ENCODE measurements at places on chromosomes 5 and 9. TPM values are rescaled to one million over a fixed set of nuclear protein-coding genes. Genes with fewer than 3 reads are reported as not detected.

HNRNPH1 gene
- polyA plus RNA-seq = 383 TPM

- DNase-seq = no peak
Observed at GRCh38 chr9:36064448-36065037, 27.8 kb downstream of the RECK start.

PCDHGA2 gene
- 6.3 TPM for polyA plus RNA-seq

DNA sequence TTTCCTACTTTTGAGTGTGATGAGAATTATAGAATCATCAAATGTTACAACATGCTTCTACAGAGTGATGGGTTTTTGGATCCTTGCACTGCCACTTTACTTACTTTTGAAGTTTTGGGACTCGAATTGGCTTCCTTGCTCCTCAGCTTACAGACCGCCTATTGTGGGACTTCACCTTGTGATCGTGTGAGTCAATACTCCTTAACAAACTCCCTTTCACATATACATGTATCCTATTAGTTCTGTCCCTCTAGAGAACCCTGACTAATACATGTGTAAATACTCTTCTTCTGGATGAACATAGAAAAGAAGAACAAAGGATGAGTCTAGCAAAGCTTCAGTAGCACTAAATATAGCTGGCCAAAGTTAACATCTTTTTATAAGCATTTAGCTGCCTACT lies 98.7 kb upstream of the PDE4D start:
- DNase-seq = no peak

LTC4S gene
- polyA plus RNA-seq = 0.40 TPM

DNA sequence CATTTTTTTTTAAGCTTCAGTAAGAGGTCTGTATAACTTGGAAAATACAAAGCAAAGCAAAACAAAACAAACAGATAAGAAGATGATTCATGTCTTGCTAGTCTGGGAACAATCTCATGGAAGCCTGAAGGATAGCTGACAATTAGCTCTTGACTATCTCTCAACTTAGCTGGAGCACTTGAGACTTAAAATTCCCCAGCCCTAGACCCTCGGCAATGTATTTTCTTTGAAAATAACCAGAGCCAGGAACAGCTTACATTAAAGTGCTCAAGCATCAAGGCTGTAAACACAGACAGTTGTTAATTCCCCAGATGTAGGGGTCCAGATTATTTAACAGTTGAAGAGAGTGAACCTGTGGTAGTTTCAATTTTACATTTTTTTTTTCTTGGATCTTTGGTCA lies 82.9 kb downstream of the TMEM252 start:
- no peak for DNase-seq

DNA sequence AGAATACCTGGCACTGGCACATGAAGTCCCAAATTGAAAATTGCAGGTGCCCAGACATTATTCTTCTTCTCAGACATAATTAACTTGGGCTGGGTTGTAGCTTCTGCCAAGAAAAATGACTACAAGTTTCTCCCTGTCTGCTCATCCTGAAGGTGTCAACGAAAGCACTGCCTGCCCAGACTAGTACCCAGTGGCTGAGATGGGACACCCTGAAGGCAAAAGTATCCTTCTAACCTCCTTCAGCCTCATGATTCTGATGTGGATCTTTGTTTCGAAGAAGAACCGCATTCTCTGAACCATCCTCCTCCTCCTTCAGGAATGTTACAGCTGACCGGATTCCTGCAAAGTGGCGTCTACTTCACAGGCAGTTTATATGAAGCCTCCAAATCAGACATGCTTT lies 161.1 kb upstream of the FST start:
- DNase-seq = no peak

DNA sequence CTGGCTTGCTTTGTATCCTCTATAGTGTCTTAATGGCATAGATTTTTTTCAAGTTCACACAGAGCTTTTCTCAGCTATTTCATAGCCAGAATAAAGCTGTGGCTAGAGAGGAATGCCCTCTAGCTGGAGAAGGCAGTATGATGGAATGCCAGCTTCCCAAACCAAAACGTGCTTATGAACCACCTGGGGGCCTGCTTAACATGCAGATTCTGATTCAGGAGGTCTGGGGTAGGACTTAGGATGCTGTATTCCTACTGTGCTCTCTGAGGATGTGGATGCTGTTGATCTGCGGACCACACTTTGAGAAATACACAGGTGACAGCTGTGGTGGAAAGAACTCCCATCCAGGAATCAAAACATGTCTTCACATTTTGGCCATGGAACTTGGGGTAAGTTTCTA lies 49.9 kb upstream of the DPYSL3 start:
- DNase-seq = no peak

- no peak for DNase-seq
Observed at GRCh38 chr5:146034127-146034526, 71.2 kb downstream of the PLAC8L1 start.

IRX1 gene
- not detected for polyA plus RNA-seq

GRCh38 chr5:171270136-171270535 lies 38.9 kb upstream of the TLX3 start:
- DNase-seq = no peak

- no peak for DNase-seq
Observed at GRCh38 chr9:86550401-86550800, 196.2 kb upstream of the TUT7 start.

GRCh38 chr5:79787448-79787847 lies 97.8 kb downstream of the CMYA5 start:
- DNase-seq = no peak

PCDHA1 gene
- 0.09 TPM for polyA plus RNA-seq

DNA sequence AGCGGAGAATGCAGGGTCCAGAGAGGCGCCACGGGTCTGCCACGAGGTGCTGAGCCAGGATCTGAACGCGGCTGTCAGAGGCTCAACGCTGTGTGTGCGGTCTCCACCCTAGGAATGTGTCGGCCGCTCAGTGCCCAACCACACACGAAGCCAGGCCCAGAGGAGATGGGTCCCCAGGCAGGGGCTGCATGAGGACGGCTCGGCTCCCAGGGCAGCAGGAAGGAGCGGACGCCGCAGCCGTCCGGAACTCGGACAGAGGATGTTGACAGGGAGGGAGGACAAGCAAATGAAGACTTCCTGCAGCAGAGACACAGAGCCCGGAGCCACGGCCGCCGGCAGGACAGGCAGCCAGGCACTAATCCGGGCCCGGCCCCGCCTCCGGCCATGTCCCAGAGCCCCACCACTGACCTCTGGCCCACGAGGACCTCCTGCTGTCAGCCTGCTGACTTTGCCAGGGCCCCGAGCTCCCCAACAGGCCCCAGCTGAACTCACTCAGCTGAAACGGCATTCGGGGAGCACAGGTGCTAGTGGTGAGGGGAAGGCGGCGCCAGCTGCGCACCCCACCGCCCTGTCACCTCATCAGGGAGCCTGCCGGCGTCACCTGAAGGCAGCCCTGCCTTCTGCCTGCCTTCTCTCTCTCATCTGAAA lies 12.7 kb downstream of the VAV2 start:
- DNase-seq = no peak

DNA sequence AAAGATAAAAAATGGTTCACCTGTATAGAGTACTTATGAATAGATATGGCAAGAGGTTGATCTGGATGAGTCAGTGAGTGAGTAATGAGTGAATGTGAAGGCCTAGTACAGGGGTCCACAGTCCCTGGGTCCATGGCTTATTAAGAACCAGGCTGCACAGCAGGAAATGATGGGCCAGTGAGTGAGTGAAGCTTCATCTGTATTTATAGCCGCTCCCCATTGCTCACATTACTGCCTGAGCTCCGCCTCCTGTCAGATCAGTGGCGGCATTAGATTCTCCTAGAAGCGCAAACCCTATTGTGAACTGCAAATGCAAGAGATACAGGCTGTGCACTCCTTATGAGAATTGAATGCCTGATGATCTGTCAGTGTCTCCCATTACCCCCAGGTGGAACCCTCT lies 307.7 kb upstream of the ZNF608 start:
- no peak for DNase-seq

- no peak for DNase-seq
Observed at GRCh38 chr5:176995896-176996767, 10.4 kb downstream of the UIMC1 start.

DNA sequence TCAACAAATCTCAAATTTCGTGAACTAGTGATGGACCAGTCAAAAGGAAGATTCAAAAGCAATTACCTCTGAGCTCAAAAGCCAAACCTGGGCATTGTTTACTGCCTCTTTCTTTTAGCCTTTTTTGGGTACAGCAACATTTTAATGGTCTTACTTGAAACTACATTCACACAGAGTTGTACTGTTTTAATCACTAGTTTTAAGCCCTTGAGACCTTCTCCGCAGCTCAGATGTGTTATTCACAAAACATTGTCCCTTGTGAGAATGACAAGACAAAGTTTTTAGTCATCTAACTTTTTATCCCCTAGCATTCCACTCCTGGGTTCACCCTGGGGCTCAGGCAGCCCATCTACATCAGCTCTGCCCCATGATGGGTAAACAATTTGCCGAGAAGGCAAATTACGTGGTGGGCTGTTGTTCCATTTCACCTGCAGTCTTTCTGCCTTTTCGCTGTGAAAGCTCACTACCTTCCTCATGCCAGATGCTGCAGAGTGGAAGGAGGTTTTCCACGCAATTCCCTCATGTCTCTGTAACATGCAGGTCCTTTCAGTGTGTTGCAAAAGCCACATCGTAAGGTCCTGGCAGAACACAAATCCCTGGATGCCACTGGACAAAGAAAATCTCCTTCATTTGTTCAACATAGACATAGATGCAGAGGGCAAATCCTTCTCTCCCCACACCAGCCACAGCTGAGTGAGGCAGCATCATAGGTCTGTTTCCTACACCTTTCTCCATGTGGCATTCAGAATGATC lies 175.7 kb downstream of the EBF1 start:
- DNase-seq = no peak

- no peak for DNase-seq
Observed at GRCh38 chr5:151757233-151758140, 944 bp downstream of the ATOX1 start.

DNA sequence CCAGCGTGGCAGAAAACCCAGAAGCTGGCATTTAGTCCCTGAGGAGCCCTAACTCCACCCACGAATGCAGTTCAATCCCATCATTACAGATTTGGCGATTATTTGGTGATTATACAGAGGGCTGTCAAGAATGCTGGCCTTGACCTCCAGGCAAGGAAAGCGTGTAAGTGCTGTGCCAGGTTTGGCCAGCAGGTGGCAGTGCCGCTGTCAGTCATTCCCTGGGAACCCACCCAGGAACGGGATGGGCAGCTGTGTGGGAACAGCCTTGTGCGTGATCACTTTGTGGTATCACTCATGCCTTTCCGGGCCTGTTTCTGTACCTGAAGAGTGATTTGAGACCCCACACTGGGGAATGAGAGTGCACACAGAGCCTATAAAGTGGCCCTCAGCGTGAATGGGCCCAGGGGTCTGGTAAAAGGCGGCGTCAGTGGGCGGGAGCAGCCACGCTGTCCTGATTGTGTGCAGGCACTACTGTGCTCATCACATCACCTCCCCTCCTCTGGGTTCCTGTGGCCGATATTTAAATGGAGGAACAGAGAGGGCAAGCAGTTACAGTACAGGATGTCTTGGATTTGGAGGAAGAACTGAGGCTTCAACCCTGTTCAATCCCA lies 215.6 kb downstream of the ROR2 start:
- DNase-seq = no peak

DNA sequence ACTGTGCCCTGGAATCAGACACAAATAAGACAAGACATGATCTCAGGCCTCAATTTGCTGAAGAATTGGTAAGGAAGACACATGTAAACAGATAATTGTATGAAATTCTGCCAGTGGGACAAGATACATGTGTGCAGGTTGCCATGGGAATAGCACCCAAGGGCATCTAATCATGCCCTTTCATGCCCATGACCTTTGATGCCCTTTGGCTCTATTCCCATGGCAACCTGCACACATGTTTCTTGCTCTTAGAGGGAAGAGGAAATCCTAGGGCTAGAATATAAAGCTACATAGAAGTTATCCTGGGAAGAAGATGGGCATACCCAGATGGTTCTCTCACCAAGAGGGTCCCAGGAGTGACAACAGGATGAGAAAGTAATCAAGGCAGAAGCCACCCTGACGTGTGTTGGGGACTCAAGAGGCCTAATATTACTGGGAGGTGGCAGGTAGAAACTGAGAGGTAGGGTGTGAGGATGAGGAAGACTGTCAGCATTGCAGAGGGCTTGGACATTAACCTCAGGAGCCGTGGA lies 34.4 kb downstream of the P4HA2 start:
- no peak for DNase-seq

- no peak for DNase-seq
Observed at GRCh38 chr5:149667084-149667828, 62.9 kb upstream of the PPARGC1B start.

DNA sequence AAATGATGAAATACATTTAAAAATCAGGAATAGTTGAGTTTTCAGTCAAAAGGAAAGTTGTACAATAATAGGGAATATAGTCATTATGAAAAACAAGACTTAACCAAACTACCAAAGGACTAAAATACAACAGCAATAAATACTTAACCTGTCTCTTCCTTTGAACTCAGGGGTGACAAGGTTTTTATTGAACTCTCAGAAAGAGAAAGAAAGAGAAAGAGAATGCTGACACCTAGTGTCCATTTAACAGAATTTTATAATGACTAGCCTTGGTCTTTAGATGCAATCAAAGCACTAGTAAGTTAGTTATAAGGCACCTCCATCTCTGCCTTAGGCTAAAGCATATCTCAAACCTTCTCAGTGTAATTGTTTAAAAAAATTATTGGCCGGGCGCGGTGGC lies 47.5 kb downstream of the UIMC1 start:
- no peak for DNase-seq

GAS1 gene
- 7.6 TPM for polyA plus RNA-seq

DNA sequence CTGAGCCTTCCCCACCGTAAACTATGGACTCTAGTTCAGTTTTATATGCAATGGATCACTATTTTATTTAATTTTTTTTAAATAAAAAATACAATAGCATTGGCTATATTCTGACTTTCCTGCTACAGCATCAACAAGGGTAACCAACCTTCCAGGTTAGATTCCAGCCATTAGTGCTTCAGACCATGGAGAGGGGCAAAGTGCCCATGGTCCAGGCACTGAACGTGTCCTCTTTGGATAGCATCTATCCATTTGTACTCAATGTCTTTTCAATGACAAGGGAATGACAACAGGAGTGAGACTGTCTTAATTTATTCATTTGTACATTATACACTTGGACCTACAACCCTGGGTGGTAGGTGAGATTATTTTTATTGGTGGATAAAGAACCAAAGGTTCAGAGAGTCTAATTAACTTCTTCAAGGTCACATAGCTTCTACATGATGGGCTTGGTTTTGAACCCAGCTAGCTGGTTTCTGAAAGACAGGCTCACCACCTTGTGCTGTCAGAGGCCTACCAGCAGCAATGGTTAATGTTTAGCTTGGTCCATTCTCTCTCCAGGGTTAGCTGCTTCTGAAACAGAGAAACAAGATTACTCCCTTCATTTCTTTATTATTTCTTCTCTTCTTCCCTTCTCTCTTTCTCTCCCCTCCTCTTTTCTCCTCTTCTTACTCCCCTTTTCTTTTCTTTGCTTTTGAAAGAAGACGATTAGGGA lies 11.5 kb downstream of the TMEM171 start:
- no peak for DNase-seq

DNA sequence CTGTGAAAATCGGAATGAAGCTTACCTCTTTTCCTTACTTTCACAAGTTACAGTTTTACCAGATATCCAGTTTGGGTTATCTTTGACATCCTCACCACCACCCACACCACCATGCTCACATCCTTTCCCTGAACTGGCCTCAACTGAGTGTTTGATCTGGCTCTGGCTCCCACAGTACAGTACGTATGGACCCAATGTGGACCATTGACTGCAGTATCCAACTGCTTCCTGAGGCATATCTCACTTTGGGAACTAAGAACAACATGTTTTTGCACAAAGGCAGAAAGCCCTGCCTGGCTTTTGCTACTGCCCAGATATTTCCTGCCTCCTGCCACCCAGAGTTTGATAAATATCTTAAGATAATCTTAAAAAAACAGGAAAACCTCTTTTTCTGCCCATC lies 1232.0 kb upstream of the CDH18 start:
- no peak for DNase-seq
